ENCODE measurements at places on chromosomes 5 and 9. TPM values are rescaled to one million over a fixed set of nuclear protein-coding genes. Genes with fewer than 3 reads are reported as not detected.

The RNF224 gene
- polyA plus RNA-seq: 13.1 TPM

The GABRA1 gene
- polyA plus RNA-seq: 0.20 TPM

The LCN6 gene
- polyA plus RNA-seq: not detected

The COL23A1 gene
- 6.2 TPM for polyA plus RNA-seq

The CCIN gene
- polyA plus RNA-seq: 0.42 TPM

The NLN gene
- 41.7 TPM for polyA plus RNA-seq

- no peak for DNase-seq
Measured at GRCh38 chr5:135571066-135571609, 7.7 kb downstream of the CXCL14 start.

DNA sequence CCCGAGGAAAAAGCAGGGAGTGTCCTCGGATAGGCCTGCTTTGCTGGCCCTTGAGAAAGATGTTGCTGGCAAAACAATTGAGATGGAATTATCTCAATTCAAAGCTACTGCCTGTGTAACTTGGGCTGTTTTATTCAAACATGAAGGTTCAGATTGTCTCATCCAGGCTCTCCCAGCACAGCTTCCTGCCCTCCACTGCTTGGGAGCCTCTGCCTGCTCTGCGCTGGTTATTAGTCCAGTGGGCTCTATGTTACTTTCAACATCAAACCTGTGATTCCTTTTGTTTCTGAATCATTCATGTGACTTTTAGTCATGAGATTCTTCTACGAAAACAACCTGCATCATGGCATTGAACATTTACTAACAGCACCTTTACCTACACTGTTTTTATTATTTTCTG lies 123.2 kb downstream of the SNCAIP start:
- DNase-seq: no peak

DNA sequence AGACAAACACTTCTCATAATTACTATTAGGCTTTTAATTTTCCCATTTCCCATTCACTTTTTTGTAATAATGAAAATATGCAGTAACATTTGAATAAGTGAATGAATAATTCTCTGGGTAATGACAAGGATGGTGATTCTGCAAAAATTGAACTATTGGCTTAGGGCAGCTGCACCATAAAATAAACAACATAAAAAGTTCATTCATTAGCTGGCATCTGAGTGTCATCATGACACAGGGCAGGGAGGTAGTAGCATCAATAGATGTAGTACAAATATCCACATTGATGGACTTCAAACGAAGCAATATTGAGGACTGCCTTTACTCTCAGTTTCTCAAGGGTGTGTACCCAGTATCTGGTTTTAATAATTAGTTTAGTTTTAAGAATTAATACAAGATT lies 4.9 kb downstream of the MEGF10 start:
- no peak for DNase-seq

DNA sequence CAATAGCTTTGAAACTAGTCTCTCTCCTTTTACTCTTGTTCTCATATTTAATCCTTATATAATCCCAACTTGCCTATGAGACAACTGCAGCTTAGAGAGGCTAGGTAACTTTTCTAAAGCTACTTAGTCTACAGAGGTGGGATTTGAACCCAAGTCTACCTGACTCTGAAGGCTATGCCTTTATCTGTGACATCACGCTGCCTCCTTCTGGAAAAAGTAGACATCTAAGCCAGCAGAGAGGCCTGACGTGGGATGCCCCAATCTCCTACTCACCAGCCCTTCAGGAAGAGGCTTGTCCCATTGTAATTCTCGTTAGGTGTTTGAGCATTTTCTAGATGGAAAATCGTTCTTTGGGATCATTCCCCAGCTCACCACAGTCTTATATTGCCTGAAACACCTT lies 167.5 kb downstream of the HSPA4 start:
- no peak for DNase-seq

- DNase-seq: no peak
Measured at GRCh38 chr9:117733465-117733864, 29.3 kb downstream of the TLR4 start.

DNA sequence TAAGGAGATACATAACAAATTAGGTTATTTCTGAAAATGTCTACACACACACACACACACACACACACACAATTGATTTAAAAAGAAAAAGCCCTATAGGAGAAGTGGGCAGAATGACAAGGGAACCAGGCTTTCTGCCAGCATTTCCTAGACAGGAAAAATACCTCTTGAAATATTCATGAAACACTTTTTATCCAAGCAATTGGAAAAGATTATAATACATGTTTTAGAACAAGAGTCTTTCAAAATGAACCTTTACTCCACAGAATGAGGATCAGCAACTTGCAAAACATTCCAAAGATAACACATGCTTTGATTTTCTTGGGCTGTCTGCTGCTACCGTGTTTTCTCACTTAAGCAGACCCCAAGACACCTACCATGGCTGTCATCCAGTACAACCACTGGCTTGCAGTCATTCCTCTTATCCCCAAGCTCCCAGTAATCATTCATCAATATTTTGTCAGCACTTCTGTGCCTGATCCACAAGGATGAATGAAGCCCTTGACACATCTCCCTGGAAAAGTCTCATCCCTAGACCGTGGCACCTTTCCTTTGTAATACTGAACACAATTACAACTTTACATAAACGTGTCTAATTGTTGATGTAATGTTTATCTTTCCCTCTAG lies 717.1 kb upstream of the ZNF608 start:
- no peak for DNase-seq

- no peak for DNase-seq
Measured at GRCh38 chr9:28720746-28721145, 1147.5 kb upstream of the C9orf72 start.

DNA sequence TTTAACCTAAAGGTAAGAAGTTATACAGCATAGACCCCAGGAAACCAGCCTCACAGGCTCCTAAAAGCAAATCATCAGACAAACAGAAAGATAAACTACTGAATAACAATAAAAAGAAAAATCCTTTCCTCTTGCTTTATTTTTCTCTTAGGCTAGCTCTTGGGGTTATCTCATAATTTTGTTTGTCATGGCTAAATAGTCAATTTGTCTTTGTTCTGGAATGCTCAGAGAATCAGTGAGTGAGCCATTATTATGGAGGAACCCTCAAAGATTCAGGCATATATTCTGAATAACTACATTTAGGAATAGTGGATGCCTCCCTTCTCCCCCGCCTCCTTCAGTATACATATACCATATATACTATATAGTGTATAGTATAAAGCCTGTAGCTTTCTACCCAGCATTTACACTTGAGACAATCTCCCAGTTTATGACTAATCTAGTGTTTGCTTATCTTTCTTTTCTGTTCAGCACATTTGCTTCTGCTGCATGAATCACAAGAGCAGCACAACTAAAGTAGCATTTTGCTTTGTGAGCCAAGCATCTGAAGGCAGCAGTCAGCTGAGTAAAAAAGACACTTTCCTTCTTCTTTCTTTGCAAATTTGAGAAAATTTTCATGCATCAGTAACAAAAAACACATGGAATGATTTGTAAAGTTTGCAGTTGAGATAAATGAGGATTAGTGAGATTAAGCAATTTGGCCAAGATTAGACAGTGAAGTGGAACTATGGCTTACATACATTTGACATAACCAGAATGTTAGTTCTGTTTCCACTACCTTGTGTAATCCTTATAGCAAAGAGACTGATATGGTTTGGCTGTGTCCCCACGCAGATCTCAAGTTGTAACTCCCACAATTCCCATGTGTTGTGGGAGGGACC lies 45.3 kb upstream of the PPP3R2 start:
- DNase-seq: no peak

- DNase-seq: no peak
Measured at GRCh38 chr5:109486200-109486804, 76.5 kb upstream of the PJA2 start.
